ENCODE measurements at places on chromosomes 5 and 9.

DNA sequence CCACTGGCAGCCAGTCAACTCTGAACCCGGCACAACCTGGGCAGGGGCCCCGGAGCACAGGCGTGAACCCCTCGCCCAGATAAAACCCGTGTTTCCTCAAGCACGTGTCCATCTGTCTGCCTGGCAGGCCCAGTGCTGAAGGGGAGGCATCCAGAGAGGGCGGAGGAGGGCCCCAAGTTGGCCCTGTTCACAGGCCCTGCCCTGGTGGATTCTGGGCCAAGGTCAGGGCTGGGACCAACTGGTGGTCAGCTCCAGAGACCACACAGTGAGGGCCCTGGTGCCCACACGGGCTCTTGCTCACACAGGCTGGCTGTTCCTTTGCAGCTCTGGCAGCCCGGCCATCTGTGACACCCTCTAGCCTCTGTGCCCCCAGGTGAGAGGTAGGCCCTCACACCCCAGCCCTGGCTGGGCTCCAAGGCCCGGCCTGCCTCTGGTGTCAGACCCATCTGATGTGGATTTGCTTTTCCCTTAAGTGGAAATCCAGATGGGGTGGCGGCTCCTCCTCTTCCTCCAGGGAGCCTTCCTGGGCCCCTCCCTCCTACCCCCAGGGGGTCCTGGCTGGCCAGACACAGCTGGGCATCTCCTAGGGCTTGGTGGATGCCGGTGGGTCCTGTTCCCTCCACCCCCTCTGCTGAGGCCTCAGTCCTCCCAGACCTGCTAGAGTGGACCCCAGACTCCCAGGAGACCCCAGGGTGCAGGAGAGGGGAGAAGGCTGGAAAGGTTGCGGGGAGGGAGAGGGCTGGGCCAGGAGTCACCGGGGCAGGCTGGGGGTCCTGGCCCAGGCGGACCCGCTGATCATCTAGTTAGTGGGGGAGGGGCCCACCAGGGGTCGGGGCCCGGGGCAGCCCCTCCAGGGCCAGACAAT is 525 bp upstream of the STPG3 start:
- DNase-seq: no peak

GRCh38 chr5:164361986-164362385 is 856.6 kb downstream of the MAT2B start:
- no peak for DNase-seq

DNA sequence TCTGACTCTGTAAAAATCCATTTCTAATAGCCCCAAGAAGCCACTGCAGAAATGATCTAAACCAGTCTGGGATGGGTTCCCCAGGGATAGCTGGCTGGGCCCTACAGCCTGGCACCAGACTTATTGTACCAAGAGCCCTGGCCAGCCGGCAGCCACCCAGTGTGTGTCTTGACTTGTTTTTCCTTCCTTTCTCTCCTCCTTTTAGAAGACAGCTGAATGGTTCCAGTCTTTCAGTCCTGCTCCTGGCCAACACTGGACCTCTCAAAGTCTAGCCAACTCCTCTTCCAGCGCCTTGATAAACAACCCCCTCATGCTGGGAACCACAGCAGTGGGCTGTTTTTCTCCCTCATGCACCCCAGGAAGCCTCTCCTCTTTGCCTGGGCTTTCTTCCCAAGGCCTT is 34.1 kb downstream of the ATOX1 start:
- no peak for DNase-seq

GRCh38 chr9:20361656-20362570 is 260.4 kb downstream of the MLLT3 start:
- DNase-seq: no peak

DNA sequence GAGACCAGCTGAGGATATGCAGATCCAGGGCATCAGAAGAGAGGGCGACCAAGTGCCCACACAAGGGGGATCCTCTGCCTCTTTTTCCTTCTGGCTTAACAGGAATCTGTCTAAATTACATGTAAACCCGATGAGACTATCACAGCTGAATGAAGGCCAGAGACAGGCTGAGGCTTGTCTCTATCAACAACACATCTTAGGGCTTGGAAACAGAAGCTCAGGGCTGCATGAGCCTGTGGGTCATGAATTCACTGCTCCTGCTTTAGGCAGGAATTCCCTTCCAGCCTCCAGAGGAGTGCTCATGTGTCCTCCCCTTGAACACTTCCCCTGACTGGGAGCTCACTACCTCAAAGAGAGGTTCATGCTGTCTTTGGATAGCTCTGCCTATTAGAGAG is 106.1 kb upstream of the PHYKPL start:
- no peak for DNase-seq

DNA sequence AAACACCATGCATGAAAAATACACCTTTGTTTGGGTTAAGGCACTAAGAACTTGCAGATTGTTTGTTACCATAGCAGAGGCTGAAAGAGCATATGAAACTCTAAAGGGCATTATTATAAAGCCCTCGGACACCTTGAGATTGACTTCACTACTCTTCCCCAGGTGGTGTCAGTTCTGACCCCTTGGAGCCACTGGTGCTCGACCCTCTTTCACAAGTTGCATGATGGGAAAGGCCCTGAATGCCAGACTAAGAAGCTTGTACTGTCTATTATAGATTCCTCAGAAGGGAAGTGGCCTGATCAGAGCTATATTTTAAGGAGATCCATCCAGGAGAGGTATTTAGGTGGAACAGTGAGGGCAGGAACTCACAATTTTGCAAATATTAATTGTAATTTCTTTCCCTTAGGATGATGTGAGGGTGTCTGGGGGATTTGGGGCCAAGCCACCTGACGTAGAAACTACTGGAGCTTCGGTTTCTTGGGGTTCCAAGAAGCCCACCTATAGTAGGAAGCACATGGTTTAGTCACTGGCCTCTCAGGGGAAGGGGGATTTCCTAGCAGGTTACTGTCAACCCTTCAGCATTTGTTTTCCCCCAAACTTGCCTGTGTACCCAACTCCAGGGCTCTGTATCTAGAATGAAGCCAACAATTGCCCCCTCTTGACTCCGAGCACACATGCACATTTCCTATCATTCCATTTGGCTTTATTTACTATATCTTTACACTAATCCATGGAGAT is 16.2 kb downstream of the FBXO10 start:
- DNase-seq: no peak

GRCh38 chr5:127492854-127493738 is 24.3 kb upstream of the PRRC1 start:
- DNase-seq: peak; percentile 13

GRCh38 chr5:162334944-162335343 is 267.4 kb downstream of the GABRG2 start:
- DNase-seq: no peak

- DNase-seq: no peak
Observed at GRCh38 chr5:102920762-102921161, 165.7 kb downstream of the PAM start.

GRCh38 chr9:120820095-120820494 is 22.6 kb downstream of the PSMD5 start:
- DNase-seq: no peak

Measured in KG1 (cell line).